ENCODE measurements at places on chromosomes 1 and 21.

DNA sequence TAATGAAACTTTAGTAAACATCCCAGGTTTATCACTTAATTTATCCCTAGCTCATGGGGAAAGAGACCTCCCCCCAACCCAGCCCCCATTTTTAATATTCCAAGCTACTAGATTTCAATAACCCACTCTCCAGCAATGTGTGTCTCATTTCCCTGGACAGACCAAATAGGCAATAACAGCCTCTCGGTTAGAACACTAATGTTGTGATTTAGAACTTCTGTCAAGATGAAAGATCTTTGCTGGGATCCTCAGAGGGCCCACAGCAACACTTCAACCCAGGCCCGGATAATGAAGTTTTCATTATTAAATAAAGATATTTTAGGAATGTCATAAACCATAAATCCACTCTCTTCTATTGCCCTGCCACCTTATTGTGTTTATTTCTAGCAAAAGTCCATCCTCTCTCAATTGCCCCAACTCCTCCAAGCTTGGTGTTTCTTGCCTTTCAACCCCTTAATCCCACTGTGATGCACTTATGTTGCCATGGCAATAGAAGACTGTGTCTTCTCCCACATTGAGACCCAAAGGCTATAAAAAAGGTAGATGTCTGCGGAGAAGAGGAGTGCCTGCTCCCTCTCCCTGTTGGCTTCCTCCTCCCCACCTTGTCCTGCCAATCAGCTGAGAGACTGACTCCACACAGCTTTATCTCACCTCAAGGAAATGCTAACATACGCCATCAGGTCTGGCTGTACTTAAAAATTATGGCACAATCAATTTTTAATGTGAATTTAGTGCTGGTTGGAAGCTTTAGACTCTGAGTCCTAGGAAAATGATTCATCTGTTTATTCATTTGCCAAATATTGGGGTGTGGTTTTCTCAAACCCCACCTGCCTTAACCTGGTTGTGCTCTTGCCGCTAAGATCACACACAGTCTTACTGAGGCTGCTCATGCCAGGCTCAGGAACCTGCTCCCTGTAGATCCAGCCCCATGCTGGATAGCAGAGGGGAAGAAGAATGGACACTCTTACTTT, 258.3 kb upstream of the CAMK1G start:
- DNase-seq = no peak

DNA sequence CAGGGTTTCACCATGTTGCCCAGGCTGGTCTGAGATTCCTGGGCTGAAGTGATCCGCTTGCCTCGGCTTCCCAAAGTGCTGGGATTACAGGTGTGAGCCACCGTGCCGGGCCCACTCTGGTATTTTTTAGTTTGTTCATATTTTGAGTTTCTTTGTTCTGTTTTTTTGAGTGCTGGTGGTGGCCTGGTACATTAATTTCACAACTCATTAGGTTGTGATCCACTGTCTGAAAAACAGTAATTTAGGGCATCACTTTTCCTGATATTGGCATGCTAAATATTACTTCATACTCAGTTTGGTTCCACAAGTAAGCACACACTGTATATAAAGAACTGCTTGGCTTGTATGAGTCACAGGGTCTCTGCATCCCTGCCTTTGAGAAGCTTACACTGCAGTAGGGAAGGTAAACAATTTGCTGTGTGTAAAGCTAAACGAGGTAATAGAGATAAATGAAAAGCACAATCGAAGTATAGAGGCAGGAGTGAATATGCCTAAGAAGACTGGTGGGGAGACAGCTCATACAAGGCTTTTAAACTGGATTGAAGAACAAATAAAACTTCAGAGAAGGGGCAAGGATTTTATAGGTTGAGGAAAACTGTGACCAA, 7.7 kb downstream of the SNX27 start:
- DNase-seq = no peak

- peak; percentile 58 for DNase-seq
These were observed 3.7 kb downstream of the GJB4 start for GRCh38 chr1:34763142-34763781.

DNA sequence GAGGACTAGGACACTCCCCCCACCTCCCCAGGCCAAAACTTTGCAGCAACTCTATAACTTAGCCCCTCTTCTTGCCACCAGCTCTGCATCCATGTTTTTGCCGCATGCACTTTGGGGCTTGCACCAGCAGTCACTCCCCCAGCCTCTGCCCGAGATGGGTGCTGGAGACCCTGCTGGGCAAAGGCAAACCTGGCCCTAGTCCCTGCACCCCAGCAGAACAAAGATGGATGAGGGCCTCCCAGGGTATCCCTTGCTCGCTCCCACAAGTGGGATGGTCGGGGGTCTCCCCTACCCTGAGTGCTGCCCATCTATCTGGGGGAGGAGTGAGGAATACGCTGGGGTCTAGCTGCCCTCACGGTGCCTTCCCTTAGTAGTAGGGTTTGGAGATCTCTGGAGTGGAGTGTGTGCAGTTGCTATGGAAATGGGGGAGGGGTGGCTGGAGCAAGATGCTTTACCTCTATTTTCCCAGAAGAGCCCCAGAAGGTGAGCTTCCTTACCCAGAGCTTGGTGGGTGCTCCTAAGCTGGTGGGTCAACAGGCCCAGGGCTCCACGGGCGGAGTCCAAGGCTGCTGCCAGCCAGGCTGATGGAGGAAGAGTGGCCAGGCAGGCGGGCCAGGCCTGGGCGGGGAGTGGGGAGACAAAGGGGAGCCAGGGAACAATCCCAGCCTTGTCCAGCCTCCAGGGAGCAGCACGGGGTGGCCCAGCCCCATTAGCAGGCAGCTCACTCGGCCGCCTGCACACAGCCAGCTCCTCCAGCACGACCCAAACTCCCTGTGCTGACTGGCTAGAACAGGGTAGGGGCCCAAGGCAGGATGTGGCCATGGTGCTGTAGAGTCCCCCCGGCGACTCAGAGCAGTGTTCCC, at the start of gene PAQR6:
Gene PAQR6 (minus strand): TSS at position 597 of the 863 bp plus-strand sequence. CDS start 1,325 bp downstream, outside the sequence.
- DNase-seq = no peak

DNA sequence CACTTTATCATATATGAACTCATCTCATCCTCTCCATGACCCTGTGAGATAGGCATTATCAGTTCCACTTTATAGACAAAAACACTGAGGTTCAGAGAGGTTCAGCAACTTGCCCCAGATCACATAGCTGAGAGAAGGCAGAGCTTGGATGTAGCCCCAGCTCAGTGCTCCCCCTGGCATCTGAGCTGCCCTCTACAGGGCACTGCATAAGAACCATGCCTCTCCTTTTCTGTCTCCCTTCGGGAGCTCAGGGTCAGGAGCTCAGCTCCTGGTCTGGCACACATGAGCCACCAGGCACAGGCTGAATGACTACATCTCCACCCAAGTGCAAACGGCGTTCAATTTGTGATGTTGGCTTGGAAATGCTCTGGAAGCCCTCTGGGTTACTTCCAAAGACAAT, 16.9 kb downstream of the RAB7B start:
- no peak for DNase-seq

DNA sequence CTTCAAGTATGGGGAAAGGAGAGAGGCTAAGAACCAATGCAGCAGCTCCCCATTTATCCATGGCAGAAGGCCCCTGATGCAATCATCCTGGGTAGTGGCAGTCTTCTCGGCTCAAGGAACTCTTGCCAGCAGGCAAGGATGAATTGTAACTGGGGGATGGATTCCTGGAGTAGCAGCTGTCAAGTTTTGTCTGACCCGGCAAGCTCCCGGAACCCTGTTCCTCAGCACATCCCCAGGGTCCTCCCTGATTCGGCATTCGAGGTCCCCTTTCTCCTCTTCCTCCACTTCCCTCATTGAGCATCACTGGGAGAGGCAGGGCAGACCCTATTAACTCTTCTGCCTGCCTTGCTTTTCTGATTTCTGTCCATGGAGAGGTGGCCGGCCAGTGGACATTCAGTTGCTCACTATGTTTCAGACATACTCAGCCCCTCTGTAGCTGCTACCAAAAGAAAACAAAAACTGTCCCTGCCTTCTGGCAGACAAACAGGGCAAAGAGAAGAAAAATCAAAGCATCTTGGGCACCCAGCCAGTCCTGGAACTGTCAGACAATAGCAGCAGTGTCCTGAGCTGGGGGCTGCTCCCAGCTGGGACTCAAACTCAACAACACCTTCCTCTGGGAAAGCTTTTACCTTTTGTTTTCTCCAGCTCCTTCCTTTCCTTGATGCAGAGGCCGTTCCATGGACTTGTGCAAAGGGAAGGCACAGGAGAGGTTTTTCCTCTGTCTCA, 5.6 kb upstream of the PTCH2 start:
- no peak for DNase-seq

GRCh38 chr1:183139281-183139942, 46.7 kb upstream of the LAMC2 start:
- DNase-seq = peak; percentile 11

- DNase-seq = no peak
These were observed 166.7 kb downstream of the GABPA start for GRCh38 chr21:25901330-25901979.

GRCh38 chr1:43619314-43619790, 30.6 kb upstream of the KDM4A start:
- DNase-seq = no peak

DNA sequence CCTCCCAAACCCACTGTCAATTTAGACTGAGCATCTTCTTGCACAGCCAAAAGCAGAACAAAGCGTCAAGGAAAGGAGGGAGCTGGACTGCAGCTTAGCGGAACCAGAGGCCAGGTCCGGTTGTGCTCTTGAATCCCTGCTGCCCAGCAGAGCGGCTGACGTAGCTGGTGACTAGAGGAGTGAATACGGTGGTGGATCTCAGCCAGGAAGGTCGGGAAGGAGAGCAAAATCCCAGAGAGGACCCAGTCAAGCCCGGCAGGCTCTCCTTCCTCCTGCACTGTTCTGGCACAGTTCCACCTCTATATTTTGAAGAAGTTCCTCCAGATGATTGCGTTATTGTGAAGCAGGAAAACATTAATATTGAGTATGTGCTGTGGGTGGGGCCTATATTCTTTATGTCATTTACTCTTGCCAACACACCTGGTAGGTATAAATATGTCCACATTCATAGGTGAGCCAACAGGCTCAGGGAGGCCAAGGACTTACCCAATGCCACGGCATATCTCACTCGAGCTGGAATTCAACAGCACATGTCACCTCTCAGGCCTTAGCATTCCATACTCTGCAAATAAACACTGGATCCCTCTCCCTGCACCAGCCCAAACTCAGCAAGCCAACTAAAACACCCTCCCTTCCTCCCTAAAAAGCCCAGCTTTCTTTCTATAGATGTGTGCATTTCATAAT, 23.6 kb upstream of the ABCB10 start:
- DNase-seq = no peak

GRCh38 chr1:205199931-205200299, 11.6 kb downstream of the DSTYK start:
- DNase-seq = no peak

DNA sequence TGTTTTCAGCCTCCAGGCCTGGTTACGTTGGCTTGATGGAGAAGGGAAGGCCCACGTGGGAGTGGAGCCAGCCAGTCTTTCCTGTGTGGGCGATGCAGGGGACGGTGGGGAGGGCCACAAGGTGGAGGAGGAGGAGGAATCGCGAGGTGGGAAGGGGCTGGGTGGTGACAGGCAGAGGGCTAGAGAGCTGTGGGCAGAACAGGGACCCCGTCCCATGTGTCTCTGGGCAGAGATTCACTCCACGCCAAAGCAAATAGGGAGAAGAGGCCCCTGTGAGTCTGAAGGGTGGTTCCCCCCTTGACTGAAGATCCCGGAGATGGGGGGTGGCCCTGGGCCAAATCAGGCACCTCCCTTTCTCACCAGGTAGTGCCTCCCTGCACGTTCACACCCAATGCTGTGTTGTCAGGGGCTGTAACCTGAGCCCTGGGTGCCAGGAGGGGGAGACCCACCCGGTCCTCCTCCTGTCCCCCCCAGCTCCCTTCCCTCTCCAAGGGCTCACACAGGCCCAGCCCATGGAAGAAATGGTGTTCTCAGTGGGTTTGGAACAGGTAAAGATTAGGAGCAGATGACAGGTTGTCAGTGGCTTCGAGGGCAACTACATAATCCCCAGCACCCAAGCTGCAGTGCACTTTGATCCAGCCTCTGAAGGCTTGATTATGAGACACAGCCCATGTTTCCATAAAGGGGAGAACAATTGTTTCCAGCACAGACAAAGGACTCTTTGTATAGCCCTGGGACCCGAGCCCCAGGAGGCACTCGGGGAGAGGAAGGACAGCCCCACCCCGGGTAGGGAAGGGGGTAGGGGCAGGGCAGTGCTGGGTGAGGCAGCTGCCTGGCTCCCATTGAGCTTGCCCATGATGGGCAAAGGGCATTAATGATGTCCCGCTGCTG, 37.7 kb upstream of the GPR37L1 start:
- no peak for DNase-seq

GRCh38 chr1:115976062-115976920, at the start of gene SLC22A15:
SLC22A15 (plus strand) TSS chr1:115976513; CDS start chr1:115976628, 115 bp downstream.
- peak; percentile 18 for DNase-seq

DNA sequence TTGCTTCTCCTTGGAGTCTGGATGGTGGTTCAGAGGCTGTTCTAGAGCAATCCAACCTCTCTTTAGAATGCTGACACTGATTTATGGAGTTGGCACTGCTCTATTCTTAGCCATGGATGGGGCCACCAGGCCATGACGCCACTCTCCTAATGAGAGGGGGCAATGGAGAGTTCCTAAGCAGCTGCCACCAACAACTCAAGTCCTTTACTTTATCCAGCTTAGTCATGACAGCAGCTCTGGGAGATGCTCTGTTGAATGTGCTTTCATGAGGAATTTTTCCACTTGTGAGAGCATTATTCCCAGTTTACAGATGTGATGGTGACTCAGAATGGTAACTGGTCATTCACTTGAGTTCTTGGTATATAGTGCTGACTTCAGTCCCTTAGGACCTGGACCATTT, 366.3 kb downstream of the HHAT start:
- DNase-seq = no peak

GRCh38 chr1:27955076-27955475, 4.7 kb upstream of the XKR8 start:
- no peak for DNase-seq

DNA sequence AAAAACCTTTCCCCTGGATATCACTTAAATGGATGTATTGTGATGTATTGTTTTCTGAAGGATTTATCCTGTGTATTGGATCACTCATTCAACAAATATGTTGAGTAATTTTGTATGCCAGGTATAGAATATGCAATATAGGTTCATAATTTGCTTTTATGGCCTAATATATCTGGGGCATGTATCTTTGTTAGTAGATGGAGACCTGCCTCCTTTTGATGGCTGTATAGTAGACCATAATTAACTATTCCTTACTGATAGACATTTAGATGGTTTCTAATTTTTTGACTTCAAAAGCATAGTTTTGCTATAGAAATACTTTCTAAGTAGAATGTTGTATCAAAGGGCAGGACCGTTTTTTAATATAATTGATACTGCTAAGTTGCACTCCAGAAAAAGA, 8.6 kb downstream of the RBBP4 start:
- DNase-seq = no peak

DNA sequence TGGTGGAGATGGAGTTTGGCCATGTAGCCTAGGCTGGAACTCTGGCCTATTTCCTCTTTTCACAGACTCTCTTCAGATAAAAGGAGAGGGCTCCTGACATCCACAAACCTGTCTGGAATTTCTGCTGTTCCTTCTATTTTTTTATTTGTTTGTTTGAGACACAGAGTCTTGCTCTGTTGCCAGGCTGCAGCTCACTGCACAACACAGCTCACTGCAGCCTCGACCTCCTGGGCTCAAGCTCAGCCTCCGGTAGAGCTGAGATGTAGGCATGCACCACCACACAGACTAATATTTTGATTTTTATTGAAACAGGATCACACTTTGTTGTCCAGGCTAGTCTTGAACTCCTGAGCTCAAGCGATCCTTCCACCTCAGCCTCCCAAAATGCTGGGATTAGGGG, 230.9 kb downstream of the TM2D1 start:
- no peak for DNase-seq

- DNase-seq = no peak
These were observed 4.7 kb downstream of the BTBD19 start for GRCh38 chr1:44812822-44813543.

- peak; percentile 19 for DNase-seq
These were observed 36.4 kb downstream of the RXRG start for GRCh38 chr1:165408518-165408917.

GRCh38 chr1:5367306-5367705, 624.9 kb downstream of the NPHP4 start:
- no peak for DNase-seq

Data from HTR-8/SVneo (cell line).